HuH-7.5 (cell line): ENCODE measurements at places on chromosomes 1 and 21.

GRCh38 chr1:3240524-3241235 is 171.7 kb downstream of the PRDM16 start:
- DNase-seq, result no peak

DNA sequence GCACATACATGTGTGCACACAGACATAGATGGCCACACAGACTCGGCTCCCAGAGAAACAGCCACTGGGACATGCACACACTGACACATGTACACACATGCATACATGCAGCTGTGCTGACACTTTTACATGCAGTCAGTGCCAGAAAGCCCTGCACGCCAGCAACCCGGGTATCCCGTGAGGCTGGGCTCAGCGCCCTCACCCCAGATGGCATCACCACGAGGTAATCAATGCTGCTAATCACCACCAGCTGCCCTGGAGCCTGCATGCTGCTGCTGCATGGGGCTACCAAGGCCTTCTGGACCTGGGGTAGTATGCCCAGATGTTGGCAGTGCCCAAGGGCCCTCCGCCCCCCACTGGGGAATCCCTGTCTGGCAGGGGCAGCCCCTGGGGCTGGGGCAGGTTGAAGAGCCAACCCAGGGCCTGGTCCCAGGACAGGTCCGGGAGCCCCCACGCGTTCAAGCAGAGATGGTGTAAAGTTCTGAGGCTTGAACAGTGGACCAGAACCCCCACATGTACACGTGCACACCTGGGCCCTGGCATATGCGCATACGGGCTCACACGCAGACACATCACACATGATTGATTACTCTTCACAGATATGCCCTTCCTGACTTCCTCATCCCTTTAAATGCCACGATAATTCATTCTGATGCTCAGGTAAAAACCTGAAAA is 2.7 kb upstream of the COL16A1 start:
- DNase-seq, result no peak

DNA sequence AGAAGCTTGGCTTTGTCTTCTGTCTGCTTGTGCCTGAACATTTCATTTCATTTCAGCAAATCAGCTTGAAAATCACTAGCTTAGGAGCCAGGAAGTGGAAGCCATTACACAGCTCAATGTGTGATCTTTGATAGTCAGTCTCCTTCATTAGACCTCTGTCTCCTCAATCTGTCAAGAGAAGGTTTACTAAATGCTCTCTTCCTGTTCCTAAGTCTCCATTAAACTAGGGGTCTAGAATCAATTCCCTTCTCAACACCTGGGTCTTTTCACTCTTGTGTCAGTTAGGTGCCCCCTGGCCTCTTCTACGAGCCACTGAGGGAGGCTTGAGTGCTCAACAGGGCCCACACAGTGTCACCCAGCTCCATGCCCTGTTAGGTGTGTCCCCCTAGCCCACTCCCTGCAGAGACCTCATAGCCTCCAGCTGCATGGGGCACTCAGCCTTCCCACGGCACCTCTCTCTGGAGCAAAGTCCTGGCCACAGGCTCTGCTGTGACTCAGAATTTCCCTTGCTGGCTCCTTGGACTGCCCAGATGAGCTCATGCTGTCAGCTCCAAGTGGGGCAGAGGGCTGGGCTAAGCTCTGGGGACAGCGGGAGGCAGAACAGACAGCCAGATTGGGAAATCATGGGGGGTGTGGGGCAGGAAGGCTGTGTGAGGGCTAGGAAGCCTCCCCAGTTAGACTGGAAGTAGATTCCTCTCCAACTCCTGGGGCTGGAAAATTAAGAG is 115.7 kb upstream of the IPO9 start:
- DNase-seq, result no peak

GRCh38 chr1:59124166-59124565 is 172.7 kb upstream of the FGGY start:
- no peak for DNase-seq

- no peak for DNase-seq
Measured at GRCh38 chr1:64881281-64881680, 85.1 kb downstream of the JAK1 start.

DNA sequence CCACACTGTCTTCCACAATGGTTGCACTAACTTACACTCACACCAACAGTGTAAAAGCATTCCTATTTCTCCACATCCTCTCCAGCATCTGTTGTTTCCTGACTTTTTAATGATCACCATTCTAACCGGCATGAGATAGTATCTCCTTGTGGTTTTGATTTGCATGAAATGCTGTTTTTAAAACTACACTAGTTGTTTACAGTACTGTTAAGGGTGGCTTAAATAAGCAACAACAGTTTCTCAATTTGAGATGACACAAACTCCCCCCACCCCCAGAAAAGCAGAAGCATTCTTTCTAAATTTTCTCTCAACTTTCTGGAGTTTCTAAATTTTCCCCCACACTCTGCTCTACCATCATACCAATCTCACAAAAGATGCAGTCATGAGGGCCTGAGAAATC is 7.1 kb upstream of the SLAMF7 start:
- DNase-seq, result no peak

GRCh38 chr21:26212220-26212619 is 41.6 kb upstream of the APP start:
- DNase-seq, result no peak

DNA sequence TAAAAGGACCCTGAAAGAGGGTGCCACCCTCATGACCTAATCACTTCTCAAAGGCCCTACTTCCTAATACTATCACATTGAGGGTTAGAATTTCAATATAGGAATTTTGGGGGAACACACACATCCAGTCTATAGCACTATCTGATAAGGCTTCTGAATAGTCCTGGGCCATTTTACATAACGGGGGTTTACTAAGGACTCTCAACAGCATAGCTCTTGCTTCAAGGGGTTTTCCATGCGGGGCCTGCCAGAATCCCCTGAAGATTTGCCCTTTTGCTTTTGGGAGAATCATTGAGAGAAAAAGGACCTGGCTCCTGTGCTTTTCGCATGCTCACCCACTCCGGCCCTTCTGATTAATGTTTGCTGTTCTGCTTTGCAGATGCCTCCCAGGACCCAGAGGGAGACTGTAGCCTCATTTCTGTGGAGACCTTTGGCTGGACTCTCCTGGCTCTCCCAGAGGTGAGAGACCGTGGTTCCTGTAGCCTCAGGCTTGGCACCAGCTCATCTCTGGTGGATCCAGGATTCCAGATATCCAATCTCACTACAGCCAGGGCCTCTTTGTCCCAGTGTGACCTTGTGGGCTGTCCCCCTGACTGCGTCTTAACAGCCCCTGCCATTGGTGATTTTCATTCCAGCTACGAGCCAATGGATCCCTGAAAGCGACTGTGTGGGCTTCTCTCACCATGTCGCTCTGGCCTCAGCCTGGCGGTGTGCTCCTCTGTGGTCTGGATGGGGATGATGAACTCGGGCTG is 72.6 kb downstream of the DDR2 start:
- DNase-seq, result no peak

GRCh38 chr1:179183857-179184256 is 45.6 kb downstream of the ABL2 start:
- DNase-seq, result no peak

- no peak for DNase-seq
Measured at GRCh38 chr1:202159534-202160371, 649 bp downstream of the PTPN7 start.
